ENCODE measurements at places on chromosomes 6 and 20. TPM values are rescaled to one million over a fixed set of nuclear protein-coding genes. Genes with fewer than 3 reads are reported as not detected.

GRCh38 chr6:166487148-166487547, 99.3 kb downstream of the RAMACL start:
- no peak for DNase-seq

GRCh38 chr6:167134448-167135328, 11.8 kb downstream of the CCR6 start:
- DNase-seq: no peak

DNA sequence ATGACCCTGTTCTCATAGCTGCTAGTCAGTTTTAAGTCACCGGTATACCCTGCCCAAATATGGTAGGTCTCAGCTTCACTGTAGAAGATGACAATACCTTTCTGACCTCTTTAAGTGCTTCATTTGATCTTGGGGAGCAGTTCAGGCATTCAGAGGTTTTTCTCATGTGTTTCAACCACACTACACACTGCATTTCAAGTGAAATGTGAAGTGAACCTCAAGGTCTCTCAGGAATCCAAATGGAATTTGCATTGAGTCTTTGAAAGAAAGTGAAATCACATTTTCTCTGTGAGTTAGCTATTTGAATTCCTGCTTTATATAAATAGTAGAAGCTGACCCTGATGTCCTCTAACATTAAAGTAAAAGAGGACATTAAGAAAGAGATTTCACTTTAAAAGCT, 461.6 kb downstream of the ADGRB3 start:
- DNase-seq: no peak

- no peak for DNase-seq
These were observed 246.5 kb downstream of the ERMARD start for GRCh38 chr6:169997930-169998218.

The RRAGD gene
- polyA plus RNA-seq: not detected

The UQCC2 gene
- polyA plus RNA-seq: 67.9 TPM
